ENCODE measurements at places on chromosomes 12 and 14.
A peak's percentile ranks its signal among the peaks of the same experiment; 100 is the strongest.

GRCh38 chr14:58631732-58632131 lies 6.0 kb upstream of the DACT1 start:
- no peak for DNase-seq

- no peak for DNase-seq
These were observed 170.9 kb downstream of the PPM1H start for GRCh38 chr12:62763861-62764645.

DNA sequence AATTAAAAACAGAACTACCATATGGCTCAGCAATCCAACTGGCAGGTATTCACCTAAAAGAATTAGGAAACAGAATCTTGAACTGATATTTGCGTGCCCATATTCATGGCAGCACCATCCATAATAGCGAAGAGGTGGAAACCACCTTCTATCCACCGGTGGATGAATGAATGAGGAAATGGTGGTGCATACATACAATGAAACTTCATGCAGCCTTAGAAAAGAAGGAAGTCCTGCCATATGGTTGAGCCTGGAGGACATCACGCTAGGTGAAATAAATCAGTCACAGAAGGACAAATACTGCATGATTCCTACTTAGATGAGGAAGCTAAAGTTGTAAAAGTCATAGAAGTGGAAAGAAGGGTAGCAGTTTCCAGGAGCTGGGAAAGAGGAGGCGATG lies 6.6 kb downstream of the TCL1A start:
- no peak for DNase-seq

- DNase-seq: no peak
These were observed 212.6 kb downstream of the SLC16A7 start for GRCh38 chr12:59808317-59808910.

GRCh38 chr12:40104461-40105264 lies 1.2 kb downstream of the SLC2A13 start:
- no peak for DNase-seq

GRCh38 chr12:4645023-4645422 lies 3.8 kb downstream of the AKAP3 start:
- DNase-seq: no peak

- DNase-seq: no peak
These were observed 366.2 kb upstream of the KITLG start for GRCh38 chr12:88946372-88946997.

DNA sequence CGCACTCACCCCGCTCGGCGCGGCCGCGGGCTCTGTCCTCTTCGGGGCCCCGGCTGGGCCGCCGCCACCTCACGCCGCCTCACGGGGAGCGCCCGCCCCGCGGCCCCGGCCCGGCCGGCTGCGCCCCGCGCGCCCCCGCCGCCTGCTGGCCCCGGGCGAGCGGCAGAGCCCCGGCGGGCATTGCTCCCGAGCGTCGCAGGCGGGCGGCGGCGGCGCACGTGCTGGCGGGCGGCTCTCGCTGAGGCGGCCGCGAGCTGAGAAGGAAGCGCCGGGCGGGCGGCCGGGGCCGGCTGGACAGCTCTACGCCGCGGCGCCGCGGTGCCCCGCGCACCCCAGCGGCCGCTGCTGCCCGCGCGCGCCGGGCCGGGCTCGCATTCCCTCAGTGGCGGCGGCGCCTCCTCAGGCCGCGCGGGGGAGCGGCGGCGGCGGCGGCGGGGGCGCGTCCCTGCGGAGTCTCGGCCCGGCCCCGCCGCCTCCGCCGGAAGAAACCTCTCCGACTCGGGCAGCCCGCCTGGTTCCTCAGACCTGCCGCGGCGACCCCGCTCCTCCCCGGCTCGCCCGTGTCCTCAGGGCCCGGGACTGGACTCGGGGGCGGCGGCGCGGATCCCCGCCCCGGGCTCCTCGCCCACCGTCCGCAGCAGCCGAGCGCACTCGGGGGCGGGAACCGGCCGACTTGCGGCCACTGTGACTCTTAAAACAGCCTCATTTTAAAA lies at the start of gene PITPNM2:
PITPNM2 (minus strand) TSS at position 347 of the 713 bp plus-strand sequence. CDS start 116,500 bp downstream, outside the sequence.
- DNase-seq: peak; percentile 57

DNA sequence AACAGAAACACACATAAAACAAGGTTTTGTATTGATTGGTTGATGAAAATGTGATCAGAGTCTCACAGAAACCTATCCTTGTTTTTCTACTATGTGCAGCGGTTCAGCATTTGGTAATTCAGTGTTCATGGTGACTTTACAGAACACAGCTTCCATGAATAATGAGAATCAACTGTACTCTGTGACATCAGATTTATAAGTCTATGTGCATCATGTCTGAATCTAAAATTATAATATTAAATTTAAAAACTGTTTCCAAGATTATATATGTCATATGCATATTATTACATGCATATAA lies 104.3 kb downstream of the SLC16A7 start:
- no peak for DNase-seq

GRCh38 chr12:44511289-44511688 lies 364.8 kb downstream of the NELL2 start:
- no peak for DNase-seq

DNA sequence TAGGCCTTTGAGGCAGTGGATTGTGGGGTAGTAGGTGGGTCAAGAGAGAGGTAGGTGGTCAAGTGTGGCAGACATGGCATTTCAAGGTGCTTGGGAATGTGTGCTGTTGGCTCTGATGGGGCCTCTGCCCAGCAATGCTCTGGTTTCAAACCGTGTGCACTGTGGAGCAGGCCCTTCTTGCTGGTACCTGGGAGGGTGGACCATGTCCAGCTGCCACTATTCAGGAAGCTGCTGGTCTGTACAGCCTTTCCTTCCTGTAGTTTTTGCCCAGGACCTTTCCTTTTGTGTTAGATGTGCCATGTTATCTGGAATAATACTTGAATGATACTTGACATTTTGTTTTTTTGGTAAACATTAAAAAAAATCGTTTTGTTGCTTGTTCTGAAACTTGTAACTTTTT lies 14.8 kb downstream of the RIMKLB start:
- DNase-seq: no peak

DNA sequence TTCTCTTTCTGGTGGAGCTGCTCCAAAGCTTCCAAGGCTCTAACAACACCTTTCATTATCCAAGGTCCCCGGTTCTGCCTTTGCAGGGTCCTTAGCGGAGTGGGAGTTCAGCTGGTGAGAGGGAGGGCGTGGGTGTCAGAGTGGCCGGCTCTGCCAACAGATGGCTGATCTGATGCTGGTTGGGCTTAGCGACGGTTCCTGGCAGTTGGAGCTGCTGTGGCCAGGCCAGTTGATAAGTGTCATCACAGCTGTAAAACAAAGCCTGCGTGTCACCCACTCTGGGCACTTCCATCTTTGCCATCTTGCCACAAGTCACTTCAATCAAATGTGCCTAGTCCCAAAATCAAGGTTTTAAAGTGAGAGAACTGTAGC lies 36.3 kb downstream of the RIN3 start:
- no peak for DNase-seq

GRCh38 chr12:131195796-131196195 lies 242.1 kb downstream of the ADGRD1 start:
- no peak for DNase-seq

GRCh38 chr12:25875661-25876060 lies 82.8 kb upstream of the RASSF8 start:
- no peak for DNase-seq

DNA sequence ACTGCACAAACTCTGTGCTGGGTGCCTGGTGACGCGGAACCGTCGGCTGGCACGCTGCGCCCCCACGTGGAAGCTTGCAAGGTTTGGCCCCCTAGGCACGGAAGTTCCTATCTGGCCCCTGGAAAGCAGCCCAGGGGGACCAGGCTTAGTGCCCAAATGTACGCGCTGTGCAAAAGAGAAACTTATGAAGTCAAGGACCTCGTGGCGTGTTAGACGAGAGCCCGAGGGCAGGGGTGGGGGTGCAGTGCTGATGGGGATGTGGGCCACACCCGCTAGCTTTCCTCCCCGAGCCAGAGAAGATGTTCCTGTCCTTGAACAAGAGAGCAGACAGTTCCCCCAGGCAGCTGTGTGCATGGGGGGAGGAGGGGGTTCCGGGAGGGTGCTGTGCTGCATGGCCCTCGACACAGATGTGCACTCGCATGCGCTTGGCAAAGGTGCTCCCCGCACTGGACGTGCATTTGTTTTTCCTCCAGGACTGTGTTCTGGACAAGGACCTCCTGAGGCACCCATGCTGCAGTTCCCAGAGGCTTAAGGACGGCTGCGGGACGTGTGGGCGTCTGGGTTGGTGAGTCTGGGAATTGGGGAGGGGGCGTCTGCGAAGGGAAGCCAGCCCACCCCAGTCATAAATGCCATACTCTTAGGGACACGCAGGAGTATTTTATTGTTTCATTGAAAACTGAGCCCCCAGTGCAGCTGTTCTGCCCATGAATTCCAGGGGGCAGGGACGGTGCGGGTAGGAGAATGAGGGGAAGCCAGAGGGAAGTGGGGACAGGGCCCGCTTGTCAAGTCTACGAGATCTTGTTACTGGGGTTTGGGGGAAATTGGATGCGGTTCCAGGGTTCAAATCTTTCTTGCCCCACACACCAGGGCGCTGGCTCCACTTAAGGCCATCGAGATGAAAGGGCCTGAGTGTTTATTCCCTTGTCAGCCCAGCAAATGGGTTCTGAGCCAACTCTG lies 80.0 kb downstream of the NTF3 start:
- DNase-seq: no peak

- DNase-seq: no peak
These were observed 36.3 kb upstream of the BICD1 start for GRCh38 chr12:32070370-32070769.

DNA sequence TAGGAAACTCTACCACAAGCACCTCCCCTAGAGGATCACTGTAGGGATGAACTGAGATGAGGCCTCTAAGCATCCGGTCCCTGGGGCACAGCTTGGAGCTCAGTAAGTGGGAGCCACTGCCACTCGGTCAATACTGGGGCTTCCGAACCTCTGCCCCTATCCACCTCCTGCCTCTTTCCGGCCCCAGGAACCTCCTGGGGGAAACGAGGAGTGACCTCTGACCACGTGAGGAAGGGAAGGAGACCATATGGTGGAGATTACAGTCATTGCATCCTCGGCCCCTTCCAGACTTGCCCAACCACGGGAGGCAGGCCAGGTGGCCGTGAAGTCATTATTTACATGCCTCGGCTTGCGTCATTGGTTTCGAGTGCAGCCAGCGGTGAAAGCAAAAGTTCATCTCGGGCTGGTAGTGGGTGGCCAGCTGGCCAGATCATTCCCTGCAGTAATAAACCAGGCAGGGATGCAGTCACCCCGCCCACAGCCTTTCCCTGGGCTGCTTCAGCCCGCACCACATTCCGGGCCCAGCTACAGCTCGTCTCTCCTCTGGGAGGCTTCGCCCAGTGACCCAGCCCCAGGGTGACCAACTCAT lies 65.4 kb downstream of the C14orf132 start:
- no peak for DNase-seq

DNA sequence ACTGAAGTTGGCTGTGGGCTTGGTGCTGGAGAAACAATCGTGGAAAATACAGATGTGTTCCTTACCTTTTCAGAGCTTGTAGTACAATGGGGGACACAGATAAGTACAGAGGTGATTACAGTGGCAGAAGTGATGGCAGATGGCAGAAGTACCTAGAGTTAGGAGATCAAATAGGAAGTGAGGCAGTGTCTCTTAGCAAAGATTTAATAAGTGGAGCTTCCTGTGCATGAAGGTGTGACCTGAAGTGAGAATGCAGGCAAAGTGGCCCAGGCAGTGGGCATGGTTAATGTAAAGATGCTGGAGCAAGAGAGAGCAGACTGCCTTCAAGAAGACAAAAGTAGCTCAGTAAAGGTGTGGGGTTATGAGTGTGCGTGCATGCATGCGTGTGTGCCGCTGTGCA lies 16.0 kb downstream of the LRRK2 start:
- no peak for DNase-seq

DNA sequence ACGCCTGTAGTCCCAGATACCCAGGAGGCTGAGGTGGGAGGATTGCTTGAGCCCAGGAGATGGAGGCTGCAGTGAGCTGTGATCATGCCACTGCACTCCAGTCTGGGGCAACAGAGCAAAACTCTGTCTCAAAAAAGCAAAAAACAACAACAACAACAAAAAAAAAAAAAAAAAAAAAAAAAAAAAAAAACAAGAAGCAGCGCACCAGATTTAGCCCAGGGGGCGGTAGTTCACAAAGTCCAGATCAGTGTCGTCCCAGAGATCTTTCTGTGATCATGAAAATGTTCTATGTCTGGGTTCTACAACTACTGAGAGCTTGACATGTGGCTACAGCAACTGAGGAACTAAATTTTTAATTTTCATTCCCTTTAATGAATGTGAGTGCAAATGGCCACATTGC lies 27.4 kb downstream of the OAS2 start:
- no peak for DNase-seq

DNA sequence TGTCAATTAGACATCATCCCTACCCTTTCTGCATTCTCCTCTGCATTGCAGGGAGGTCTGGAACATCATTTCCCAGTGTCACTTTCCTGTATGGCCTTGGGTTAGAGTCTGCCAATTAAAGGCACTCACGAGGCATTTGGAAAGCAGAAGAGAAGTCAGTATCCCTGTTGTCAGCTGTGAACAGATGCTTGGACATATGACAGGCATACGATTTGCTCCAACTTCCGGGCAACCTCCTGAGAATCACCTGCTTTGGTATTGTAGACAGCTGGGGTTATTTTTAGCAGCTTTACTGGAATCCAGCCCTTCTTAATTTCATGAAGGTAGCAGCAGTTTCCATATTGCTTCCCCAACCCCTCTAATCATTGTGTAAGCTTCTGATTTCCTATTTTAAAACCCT lies 88.7 kb upstream of the DHRS4 start:
- DNase-seq: no peak

GRCh38 chr14:71116568-71117122 lies 209.4 kb downstream of the PCNX1 start:
- DNase-seq: no peak

DNA sequence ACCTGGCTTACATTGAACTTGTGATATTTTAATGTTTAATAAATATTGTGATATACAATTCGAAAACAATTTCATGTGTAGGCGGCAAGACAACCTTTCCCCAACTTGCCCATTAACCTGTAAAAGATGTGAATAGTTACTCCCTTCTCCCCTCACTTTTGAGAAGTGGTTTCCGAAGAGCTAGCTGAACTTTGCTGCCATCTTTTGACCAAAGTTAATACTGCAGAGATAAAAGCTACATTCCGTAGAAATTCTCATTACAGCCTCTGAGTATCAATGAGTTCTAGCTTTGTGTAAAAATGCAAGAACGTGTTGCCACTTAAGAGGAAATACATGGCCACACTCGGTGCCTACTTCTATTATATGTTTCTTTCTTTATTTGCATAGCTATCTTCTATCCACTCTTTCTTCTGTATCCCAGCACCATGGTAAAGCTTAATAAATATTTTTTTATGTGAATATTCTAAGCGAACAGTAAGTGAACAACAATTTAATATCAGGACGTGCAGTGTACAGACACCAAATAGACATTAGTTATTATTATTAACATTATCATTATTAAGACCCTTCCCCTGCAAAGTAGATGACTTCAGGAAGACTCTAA lies 105.1 kb upstream of the TMEM260 start:
- no peak for DNase-seq

GRCh38 chr12:57875753-57876547 lies 29.4 kb upstream of the CTDSP2 start:
- DNase-seq: no peak

GRCh38 chr12:101648195-101648594 lies 49.2 kb upstream of the CHPT1 start:
- no peak for DNase-seq

- DNase-seq: no peak
These were observed 1.9 kb downstream of the RPLP0 start for GRCh38 chr12:120199025-120199424.
